T-helper 1 cell (primary cell): ENCODE measurements at places on chromosomes 5 and 9.

DNA sequence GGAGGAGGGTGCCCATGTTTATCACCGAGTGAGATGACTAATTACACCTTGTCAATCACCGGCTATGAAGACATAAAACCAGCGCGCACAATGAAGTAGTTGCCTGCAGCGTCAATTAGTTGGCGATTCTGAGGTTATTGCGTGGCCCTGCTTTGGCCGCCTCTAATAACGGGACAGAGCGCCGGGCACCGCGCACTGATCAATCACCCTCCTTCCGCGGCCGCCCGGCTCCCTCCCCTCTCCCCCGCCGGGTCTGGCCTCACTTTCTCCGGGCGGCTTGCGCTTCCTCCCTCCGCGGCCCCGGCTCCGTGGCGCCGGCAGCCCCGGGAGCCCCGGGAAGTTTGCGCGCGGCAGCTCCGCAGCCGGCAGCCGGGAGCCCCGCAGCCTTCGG, 3.3 kb upstream of the LHX2 start:
- no peak for DNase-seq

DNA sequence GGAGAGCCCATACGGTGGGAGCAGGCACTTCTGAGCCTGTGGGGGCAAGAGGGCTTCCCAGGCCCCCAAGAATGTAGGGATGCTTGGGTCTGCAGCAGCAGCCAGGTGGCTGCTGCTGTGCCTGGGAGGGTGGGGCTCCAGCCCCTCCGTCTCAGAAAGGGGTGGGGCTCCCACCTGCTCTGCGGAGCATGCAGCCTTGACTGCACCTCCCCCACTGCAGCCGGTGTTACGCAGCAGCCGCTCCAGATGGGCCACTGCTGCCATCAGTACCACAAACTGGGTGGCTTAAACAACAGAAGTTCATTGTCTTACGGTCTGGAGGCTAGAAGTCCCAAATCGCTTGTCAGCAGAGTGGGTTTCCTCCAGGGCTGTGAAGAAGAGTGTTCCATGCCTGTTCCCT, 365.5 kb downstream of the TMEM38B start:
- no peak for DNase-seq

GRCh38 chr5:154849791-154850201, 607 bp downstream of the FAXDC2 start:
- no peak for DNase-seq

- DNase-seq: no peak
These were observed 633.5 kb downstream of the DTWD2 start for GRCh38 chr5:118354797-118355196.

GRCh38 chr5:146341854-146342253, 3.2 kb downstream of the POU4F3 start:
- no peak for DNase-seq

GRCh38 chr9:99911600-99911999, 5.1 kb downstream of the STX17 start:
- DNase-seq: no peak

GRCh38 chr5:127515693-127516440, 1.6 kb upstream of the PRRC1 start:
- DNase-seq: no peak

DNA sequence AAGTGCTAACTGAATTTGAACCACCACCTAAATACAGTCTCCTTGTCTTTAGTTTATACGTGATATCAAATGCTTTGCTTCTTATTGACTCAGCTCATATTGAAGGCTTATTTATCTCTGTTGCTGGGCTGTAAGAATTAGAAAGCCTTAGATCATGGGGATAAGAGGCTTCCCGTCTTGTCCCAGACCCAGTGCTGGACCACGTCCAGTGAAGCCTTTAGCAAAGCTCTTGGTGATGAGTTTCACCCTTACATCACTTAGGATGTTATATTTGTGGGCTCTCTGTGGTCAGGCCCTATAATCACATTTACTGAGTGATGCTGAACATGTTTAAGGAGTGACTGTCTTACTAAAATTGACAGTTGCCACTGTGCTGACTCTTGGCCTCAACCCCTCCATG, 11.2 kb downstream of the FAM240B start:
- DNase-seq: no peak
